ENCODE measurements at places on chromosomes 11 and 22. TPM values are rescaled to one million over a fixed set of nuclear protein-coding genes. Genes with fewer than 3 reads are reported as not detected.

The ANKK1 gene
- not detected for total RNA-seq

- no peak for DNase-seq
Measured at GRCh38 chr22:27903805-27904473, 15.1 kb downstream of the PITPNB start.

- no peak for DNase-seq
Measured at GRCh38 chr11:3090096-3090901, 33.1 kb upstream of the CARS1 start.

The OR5A1 gene
- not detected for total RNA-seq

DNA sequence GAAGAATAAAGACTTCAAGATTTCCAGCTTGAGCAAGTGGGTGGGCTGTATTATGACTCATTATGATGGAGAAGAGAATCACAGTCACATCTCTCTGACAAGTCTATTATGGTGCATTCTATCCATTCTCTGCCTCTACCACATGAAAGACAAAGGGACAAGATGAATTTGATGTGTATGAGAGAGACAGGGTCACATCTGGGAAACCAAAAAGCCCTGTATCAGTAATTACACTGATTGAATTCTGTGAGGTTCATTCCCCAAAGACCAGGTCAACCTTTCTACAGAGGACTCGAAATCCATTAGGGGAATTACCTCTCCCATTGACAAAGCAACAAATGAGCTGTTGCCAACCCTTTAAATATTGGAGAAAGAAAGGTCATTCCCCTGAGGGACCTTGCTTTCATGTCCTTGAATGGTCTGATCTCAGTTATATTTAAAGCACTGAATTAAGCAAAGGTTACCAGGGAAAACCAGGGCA, 109.6 kb downstream of the USP35 start:
- no peak for DNase-seq

The FOLR1 gene
- 1.2 TPM for total RNA-seq

DNA sequence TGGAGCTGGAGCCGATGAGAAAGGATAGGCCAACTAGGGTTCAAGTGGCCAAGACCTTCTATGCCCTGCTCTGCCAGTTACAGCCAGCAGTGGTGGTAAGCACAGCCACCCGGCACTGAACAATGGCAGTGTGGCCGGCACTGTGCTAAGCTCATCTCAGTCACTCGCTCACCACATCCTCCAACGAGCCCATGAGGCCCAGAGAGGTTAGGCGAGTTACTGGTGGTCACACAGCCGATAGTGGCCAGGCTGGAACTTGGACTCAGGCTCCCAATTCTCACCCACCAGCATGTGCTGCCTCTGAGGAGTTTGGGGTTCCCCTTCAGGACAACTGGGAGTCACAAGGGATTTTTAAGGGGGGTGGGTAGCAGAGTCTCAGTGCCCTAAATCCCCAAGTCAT, 66.4 kb downstream of the IGLL1 start:
- DNase-seq = no peak

DNA sequence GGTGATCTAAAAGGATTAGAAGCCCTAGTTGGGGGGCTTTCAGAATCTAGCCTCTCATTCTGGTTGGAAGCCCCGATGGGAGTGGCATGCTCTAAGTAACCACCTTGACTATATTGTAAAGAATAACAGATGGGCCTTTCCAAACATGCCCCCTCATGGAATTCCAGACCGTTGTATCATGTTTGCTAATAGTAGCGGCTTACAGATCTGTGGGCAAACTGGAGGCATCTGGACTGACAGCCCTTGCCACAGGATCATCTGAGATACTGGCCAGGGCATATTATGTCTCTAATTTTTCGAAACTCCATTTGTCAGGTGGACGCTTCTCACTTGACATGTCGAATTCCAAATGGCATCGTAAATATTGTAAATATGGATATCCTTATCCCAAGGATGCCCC, 10.5 kb downstream of the APIP start:
- no peak for DNase-seq

DNA sequence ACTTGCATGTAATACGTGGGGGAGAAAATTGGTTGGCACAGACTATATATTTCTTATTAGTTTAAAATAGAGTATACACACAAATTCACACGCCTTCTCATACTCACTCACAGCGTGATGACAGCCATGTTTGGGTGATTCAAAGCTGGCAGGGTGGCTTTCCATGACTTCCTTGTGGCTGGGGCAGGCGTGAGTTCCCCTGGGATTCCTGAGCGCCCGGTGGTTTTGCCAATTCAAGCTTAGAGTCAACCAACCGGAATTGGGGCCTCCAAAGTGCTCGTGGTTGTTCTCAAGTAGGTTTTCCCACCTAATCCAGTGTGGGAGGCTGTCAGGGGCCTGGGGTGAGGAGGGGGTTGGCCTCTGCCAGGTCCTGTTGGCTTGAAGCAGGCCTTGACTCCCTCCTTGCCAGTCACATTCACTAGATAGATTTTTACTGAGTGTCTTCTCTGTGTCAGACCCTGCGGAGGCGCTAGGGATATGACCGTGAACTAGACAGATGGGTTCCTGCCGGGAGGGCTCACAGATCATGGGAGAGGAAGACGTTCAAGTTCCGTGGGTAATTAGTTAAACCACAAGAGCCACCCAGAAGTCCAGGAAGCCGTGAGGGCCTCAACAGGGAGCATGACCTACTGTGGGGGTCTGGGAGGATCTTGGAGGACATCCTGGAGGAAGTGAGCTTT, 11.5 kb downstream of the PKNOX2 start:
- DNase-seq = no peak

The TEX54 gene
- total RNA-seq = not detected

The APOBEC3B gene
- total RNA-seq = 0.78 TPM

DNA sequence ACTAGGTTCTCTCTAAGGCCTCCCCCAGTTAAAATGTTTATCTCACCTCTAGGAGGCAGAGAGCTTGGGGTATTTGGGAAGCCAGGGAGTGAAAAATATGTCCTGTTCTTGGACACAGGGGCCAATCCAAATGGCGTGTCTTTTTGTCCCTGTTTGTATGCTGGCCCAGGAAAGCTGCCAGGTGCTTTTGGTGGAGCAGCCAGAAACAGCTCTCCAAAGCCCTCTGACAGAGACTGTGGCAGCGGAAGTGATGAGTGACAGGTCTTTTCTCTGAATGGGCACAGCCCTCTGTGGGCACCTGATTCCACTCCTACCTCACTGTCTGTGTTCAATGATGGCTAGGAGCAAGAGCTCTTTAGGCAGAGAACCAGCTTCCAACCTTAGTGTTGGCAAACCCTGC, 106.4 kb upstream of the KIRREL3 start:
- no peak for DNase-seq

GRCh38 chr22:20316217-20316843, 3.5 kb downstream of the DGCR6L start:
- peak; percentile 28 for DNase-seq

GRCh38 chr11:119055901-119056300, 1.1 kb downstream of the HYOU1 start:
- no peak for DNase-seq

- no peak for DNase-seq
Measured at GRCh38 chr11:13110929-13111812, 102.1 kb downstream of the RASSF10 start.

The DLG2 gene
- 5.7 TPM for total RNA-seq

The EFEMP2 gene
- 83.1 TPM for total RNA-seq

DNA sequence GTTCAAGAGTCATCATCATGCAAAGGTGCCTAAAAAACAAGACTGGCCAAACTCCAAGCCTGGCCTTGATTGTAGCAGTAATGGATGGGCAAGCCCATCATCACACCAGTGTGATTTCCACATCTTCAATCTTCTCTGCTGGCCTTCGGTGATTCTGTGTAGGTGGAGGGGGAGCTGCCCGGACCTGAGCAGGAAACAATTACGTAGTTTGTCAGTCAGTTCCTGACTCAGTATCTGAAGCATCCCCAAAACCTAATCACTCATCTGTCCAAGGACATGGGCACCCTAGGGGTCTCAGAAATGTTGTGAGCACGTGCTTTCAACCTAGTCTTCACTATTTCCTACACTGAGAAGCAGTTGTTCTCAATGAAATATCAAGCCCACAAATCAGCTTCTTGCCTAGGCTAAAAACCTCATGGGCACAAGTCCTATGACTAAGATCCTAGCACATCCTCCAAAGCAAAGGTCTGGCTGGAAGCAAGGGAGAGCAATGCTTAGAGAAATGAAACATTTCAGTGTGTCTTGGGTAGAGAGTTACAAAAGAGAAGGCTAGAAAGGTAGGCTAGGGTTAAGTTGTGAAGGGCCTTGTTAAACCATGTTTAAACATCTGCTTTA, 24.6 kb downstream of the ATG16L2 start:
- no peak for DNase-seq

GRCh38 chr11:11973866-11974265, 34.6 kb downstream of the DKK3 start:
- DNase-seq = no peak

DNA sequence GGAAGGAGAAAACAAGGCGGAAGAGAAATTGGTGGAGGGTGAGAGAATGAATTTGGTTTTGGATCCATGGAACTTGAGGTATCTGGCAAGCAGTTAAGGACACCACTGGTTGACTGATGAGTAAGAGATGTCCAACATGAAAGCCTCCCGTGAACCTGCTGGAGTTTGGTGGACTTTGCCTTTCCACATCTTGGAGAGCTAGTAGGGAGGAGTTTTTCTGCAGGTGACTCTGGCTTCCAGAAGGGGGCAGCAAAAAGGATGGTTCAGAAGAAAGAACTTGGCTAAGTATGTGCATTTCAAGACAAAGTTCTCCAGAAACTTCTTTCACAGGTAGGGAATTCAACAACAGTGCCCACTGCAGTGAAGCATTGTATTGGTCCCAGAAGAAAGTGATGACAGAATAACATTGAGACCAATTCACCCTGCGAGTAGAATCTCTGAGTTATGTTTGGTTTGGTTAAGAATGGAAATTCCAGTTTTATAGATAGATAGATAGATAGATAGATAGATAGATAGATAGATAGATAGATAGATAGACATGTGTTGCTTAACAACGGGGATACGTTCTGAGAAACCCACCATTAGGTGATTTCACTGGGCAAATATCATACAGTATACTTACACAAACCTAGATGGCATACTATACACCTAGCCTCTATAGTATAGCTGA, 28.5 kb downstream of the DCDC1 start:
- DNase-seq = no peak

GRCh38 chr22:37334859-37335805, 52.8 kb downstream of the CYTH4 start:
- peak; percentile 50 for DNase-seq

The OR51B4 gene
- total RNA-seq = not detected

- no peak for DNase-seq
Measured at GRCh38 chr22:43855431-43855830, 6.9 kb downstream of the SULT4A1 start.

The FAM180B gene
- 0.22 TPM for total RNA-seq

The RAB38 gene
- total RNA-seq = 0.70 TPM

- peak; percentile 9 for DNase-seq
Measured at GRCh38 chr11:66237867-66238266, 30.6 kb upstream of the RAB1B start.
